ENCODE measurements at places on chromosomes 16 and 17.

DNA sequence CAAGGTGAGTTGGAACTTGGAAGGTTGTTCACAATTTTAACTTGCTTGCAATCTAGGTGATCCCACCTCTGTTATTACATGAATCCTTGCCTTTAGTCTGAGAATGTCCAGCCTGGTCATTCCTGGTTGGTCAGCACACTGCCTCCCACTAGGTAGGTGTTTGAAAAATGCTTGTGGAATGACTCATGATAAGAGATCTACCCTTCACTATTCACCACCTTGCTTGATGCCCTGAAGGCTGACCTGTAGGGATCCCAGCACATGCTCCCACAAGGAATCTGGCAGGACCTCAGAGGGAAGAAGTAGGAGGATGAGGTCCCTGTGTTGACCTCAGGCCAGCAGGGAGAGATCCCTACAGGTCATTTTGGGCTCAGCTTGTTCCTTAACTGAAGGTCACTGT is 30.2 kb upstream of the ABCA3 start:
- DNase-seq = no peak

GRCh38 chr16:67345401-67345800 is 18.8 kb downstream of the LRRC36 start:
- DNase-seq = no peak

DNA sequence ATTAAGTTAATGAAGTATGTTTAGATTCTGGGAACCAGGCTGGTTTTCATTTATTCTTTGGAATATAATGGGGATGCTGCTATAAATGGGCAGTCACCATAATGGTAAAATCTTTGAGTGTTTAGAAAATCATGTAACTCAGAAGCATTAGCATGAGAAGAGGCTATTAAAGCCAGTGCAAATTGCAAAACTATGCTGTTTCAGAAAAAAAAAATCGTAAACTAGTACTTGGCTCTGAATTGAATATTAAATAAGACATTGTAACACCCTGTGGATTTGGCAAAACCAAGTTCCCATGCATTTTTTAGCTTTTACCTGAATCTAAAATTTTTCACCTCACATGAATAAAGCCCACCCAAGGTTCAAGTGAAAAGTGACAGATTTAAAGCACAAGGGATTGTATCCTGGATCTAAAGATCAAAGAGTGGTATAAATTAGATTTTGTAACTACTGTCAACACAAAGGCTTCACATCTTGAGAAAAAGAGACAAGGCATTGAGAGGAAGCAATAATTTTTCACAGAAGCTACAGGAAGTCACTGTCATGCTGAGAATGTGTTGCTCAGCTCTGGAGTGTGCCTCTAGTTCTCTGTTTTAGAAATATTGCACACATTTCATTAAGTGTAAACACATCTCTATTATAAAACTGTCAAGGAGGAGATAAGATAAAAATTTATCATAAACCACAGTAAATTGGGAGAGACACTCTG is 142.2 kb downstream of the ABCA8 start:
- no peak for DNase-seq

DNA sequence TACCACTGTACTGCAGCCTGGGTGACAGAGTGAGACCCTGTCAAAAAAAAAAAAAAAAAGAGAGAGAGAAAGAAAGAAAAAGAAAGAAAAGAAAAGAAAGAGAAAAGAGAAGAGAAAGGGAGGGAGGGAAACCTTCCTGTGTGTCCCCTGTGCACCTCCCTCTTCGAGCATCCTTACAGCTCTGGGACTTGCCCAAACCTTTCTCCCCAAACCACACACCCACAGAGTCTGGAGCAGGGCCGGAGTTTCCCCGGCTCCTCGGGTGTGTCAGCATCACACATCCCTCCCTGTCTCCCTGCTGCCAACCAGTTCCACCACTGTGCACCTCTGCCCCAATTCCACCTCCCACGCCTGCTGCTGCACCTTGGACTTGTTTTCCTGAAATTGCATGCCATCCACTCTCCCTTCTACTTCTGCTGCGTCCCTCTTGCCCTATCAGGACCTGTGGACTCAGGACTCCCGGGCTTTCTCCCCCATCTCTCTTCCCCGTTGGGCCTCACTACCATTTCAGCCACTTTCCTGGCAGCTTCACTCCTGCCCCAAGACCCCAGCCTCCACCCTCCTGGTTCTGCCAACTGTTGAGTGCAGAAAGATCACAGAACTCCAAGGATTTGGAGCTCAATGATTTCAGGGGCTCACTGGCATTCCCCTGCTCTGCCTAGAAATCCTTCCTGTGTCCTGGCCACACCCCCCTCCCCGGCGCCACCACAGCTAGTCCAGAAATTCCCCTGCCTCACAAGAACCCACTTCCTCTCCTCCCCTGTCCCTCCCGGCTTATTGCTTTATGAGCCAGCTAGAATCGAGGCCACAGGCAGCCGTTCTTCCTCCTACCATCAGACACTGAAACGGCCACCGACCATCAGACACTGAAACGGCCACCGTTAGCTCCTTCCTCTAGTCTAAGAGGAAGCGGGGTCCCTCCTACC is 3.7 kb upstream of the CDK3 start:
- no peak for DNase-seq

- no peak for DNase-seq
Observed at GRCh38 chr16:67240506-67240905, 6.8 kb downstream of the FHOD1 start.

DNA sequence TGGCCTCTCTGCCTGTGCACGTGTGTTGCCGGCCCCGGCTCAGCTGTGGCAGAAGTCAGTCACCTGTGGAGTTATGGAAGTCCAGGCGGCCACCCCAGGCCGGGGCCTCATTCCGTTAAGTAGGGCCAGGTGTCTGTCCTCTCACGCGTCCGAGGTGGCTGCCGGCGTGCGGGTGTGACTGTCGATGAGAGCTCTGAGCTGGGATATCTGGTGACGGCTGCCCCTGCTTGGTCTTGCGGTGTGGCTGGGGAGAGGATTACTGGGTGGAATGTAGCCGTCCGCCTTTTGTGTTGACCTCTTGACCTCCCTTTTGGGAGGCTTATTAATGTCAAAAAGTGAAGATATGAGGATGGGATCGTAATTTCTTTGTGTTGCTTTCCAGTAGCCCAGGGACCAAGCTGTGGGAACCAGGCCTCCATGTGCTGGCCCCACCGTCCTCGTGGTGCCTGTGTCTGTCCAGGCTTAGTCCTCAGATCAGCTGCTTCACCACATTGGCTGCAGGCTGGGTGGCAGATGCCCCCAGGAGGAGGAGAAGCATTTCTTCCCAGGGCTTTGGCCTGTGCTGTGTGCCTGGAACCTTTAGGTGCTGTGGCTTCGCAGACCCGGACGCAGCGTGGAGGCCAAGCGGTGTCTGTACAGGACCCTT is 23.0 kb upstream of the ZNF750 start:
- DNase-seq = no peak

- DNase-seq = no peak
Observed at GRCh38 chr16:629185-629832, 1.5 kb upstream of the WFIKKN1 start.

- DNase-seq = no peak
Observed at GRCh38 chr17:83151056-83151441, 71.6 kb downstream of the METRNL start.

DNA sequence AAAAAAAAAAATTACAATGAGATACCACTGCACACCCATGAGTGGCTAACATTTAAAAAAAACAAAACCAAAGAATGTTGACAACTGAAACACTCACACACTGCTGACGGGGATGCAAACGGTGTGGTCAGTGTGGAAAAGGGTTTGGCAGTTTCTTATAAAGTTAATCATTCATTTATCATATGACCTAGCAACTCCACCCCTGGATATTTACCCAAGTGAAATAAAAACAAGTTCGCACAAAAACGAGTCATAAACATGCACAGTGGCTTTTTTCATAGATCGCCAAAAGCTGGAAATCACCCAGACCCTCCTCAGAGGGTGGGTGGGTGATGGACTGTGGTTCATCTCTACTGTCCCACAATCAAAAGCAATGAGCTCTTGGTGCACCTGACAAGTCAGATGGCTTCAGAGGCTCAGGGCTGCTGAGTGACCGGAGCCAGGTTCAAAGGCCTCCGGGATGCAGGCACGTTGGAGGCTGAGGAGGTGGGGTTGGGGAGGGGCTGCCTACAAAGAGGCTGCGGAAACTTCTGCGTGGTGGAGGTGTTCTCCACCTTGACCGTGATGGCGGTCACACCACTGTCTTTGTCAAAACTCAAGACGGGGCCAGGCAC is 14.2 kb downstream of the RAB40B start:
- no peak for DNase-seq

DNA sequence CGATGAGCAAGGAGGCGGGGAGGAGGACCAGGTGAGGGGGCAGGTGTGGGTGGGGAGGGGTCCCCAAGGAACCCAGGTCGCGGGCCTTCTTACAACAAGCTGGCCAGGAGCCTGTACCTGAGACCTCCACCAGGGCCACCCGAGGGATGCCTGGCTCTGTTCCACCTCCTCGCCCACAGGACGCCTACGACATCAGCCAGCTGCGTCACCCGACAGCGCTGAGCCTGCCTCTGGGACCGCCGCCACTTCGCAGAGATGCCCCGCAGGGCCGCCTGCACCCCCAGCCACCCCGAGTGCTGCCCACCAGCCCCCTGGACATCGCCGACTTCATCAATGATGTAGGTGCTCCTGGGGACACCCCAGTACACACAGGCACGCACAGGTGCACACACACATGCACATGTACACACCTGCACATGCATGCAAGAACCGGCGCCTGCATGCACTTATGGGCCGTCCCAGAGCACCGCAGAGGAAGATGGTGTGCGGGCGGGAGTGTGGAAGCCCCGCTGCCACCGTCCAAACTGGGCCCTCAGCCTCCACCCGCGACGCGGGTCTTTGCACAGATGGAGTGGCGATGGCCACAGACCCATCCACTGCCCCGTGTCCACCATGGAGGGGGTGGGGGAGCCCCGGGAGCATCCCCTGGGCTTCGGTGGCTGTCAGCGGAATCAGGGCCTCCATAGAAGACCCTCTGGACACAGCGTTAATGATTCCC is 6.6 kb downstream of the SLC22A31 start:
- no peak for DNase-seq

DNA sequence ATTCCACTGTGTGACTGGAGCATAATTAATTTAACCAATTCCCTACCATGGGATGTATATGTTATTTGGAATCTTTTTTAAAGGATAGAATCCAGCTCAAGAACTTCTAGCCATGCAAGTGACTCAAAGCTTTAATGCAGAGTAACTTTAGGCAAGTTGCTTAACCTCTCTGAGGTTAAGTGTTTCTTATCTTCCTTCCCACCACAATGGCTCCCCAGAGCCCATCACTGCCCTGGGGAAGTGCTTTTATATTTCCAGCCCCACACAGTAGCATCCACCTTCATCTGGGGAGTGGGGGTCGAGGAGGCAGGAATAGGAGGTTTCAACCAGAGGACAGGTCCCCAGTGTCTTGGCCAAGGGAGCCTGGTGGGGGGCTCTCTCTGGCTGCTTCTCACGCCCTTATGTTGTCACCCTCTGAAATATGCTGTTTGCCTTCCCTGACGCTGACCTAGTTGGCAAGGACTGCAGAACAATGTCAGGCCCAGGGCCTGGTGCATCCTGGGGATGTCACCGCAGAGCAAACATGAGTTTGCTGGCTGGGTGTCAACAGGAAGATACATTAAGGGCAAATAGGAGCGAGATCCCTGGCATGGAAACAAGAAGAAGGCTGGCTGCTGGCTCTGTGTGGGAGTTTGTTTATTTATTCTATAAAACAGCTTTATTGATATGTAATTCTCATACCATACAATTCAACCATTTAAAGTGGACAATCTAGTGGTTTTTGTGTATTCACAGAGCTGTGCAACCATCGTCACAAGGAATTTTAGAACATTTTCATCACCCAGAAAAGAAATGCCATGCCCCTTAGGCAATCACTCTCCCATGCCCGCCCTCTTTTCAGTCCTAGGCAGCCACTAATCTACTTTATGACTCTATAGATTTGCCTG is 46.6 kb upstream of the WSB1 start:
- no peak for DNase-seq

- no peak for DNase-seq
Observed at GRCh38 chr17:27506348-27507218, 50.3 kb downstream of the KSR1 start.

DNA sequence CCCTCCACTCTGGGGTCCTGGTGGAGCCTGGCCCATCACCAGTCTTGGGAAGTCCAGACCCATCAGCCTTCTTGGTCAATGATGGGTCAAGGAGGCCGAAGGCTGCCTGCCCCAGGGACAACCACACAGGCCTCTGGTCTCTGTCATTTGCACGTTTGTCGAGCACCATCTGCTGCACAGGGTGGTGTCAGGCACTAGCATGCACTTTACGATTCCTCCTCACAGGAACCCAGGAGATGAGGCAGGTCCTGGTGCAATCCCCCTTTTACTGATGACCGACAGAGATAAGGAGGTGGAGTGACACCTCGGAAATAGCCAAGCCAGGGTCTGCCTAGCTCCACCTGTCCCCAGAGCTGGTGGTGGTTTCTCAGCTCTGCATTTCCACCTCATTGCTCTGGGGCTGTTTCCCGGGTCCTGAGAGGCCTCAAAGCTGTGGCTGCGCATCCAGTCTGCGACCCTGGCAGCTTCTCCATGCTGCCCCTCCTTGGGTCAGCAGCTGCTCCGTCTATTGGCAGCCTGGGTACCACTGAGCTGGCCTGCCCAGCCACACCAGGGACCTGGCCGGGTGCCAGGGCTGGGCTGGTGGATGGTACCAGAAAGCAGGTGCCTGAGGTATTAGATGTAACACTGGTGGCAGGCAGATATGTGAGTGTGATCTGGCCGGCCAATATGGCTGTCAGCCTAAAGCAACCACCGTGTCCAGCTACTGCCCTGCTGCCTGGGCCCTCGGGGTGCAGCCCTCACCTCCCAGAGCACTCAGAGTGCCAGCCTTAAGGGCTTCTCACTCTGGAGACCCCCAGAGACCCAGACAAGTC is 10.0 kb downstream of the MMP15 start:
- no peak for DNase-seq

GRCh38 chr17:50699410-50699809 is 8.3 kb downstream of the ANKRD40 start:
- DNase-seq = no peak

DNA sequence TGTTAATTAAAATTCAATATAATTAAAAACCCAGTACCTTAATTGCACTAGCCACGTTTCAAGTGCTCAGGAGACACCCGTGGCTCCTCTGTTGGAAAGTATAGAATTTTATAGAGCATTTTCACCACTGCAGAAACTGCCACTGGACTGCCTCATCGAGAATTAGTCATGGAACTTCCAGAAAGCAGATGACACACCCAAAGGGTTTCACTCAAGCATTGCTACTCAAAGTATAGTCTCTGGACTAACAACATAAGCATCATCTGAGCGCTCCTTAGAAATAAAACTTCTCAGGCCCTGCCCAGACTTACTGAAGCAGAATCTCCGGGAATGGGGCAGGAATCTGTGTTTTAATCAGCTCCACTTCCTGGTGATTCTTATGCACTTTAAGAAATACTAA is 63.5 kb upstream of the GPR139 start:
- DNase-seq = no peak

Measured in effector memory CD8-positive, alpha-beta T cell (primary cell).